Left renal pelvis (tissue), 4 donors: ENCODE measurements at places on chromosomes 12 and 14. TPM values are rescaled to one million over a fixed set of nuclear protein-coding genes. Genes with fewer than 3 reads are reported as not detected.

- no peak for DNase-seq
These were observed 5.1 kb downstream of the ARF6 start for GRCh38 chr14:49897965-49898364.

GRCh38 chr14:69153873-69154270 is 953 bp upstream of the DCAF5 start:
- DNase-seq = peak; percentile 29

- peak; percentile 36 for DNase-seq
These were observed 827.6 kb downstream of the NRXN3 start for GRCh38 chr14:78997811-78998210.

DNA sequence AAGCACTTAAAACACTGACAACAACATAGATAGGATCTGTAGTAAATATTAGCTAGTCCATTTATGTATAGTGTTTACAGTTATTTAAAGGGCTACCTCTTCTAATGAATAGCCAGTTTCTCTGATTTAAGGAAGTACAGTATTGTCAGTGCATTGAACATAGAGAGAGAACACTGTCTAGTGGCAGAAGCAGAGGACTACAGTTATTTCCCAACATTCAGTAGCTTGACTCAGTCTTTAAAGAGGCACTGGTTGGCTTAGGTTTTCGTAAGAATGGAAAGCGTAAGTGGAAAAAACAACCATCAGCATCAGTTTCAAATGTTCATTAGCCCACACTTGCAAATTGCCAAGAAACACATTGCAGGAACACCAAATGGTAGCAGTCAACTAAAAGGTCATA is 125.0 kb upstream of the HMGA2 start:
- DNase-seq = no peak

DNA sequence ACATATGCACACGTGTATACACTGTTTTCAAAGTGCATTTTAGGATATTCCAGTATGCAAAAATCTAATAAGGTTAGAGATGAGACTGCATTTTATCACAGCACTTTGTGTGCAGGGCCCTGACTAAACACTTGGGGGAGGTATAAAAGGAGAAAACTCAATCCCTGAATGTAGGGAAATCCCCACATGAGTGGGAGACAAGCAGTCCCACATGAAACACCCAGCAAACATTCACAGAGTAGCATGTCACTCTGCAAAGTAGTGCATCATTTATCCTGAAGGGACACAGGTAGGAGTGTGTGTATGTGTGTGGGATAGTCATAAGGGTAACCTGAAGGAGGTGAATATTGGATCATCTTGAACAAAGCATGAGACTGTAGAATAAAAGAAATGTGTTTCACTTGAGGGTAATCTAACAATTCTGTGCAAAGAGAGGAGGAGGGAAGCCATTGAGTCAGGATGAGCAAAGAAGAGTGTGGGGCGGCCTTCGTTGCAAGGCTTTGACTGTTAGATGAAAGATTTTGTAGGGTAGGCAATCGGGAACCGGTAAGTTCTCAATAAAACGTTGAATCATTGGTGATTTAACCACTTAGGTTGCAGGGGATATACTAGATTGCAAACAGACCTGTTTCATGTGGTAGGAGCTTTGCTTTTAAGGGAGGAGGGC is 2.9 kb downstream of the PRPF40B start:
- DNase-seq = no peak

DNA sequence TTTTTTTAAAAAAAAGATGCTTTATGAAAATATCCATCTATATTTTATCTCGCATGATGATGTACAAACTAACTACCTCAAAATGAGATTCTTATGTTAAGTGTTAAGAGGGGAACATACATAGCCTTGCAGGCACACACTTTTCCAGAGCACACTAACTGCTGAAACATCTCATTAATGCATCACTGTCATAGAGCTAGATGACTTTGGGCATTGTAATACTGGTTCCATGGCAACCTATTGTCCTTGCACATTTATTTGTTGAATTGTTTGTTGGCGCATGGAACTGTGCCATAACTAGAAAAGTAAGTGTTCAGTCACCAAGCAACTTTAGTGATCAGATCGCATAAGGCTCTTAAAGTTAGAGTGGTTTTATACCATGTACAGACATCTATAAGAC is 348.3 kb downstream of the GALC start:
- DNase-seq = no peak

- DNase-seq = no peak
These were observed 404.1 kb downstream of the ADAMTS20 start for GRCh38 chr12:43147878-43148277.

GZMH gene
- 0.53 TPM for polyA plus RNA-seq

PTPN6 gene
- 19.5 TPM for polyA plus RNA-seq

ASPG gene
- polyA plus RNA-seq = 18.9 TPM

PPFIA2 gene
- 6.5 TPM for polyA plus RNA-seq

KIF5A gene
- polyA plus RNA-seq = 0.64 TPM

RNASE4 gene
- 3.0 TPM for polyA plus RNA-seq

PPP4R3A gene
- 119 TPM for polyA plus RNA-seq
